ENCODE measurements at places on chromosomes 3 and 15.

DNA sequence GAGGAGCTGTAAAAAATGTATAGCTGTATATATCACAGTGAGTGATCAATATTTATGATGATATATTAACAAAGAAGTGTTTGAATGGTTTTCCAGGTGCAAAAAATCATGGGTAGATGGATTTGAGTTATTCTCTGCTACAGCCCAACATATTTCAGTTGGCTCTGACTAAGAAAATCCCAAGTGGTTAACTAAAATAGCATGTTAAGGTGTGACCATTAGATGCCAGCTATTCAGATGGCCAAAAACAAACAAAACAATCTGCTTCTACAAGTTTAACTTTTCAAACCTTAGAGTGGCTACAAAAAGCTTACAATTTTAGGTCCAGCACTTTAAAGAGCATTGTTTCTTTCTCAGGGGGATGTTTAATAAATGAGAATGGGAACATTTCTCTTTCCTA, 67.5 kb downstream of the SEMA6D start:
- DNase-seq, result no peak

DNA sequence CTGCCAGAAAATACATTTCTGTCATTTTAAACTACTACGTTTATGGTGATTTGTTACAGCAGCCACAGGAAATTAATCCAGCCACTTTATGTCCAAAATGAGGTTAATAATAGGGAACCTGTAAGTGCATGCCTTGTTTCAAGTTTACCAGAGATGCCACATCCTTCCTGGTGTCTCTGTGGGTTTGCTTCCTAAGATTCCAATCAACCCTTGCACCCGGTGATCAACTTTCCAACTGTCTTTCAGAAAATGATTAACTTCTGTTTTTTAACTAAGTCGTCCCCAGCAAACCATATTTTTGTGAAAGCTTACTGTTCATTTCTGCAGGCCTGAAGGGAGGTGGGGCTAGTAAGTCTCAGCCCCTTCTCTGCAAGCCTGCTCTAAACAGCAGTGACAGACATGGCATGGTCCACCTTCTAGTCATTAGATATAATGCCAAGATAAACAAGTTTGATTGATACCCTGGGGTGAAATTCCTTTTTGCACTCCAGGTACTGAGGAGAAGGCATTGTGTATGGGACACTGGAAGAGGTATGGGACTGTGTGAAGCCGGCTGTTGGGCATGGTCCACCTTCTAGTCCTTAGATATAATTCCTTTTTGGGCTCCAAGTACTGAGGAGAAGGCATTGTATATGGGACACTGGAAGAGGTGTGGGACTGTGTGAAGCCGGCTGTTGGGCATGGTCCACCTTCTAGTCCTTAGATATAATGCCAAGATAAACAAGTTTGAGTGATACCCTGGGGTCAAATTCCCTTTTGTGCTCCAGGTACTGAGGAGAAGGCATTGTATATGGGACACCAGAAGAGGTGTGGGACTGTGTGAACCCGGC, 11.1 kb upstream of the TMC3 start:
- no peak for DNase-seq

DNA sequence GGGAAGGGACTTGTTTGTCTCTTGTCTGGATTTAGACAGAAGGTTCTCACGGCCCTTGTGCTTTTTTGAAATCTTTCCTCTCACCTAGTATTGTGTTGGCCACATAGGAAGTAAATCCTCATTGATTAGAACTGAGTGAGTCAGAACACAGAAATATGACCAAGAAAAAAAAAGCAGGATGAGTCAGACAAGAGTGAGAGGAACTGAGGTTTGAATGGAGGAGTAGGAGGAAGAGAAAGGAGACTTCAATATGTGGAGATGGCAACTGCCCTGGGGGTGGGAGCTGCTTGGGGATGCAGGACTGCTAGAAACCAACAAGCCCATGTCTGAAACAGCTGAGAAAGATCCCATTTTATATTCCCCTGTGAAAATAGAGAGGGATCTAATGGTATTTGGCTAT, 194.1 kb upstream of the ZBTB20 start:
- DNase-seq, result peak; percentile 38

DNA sequence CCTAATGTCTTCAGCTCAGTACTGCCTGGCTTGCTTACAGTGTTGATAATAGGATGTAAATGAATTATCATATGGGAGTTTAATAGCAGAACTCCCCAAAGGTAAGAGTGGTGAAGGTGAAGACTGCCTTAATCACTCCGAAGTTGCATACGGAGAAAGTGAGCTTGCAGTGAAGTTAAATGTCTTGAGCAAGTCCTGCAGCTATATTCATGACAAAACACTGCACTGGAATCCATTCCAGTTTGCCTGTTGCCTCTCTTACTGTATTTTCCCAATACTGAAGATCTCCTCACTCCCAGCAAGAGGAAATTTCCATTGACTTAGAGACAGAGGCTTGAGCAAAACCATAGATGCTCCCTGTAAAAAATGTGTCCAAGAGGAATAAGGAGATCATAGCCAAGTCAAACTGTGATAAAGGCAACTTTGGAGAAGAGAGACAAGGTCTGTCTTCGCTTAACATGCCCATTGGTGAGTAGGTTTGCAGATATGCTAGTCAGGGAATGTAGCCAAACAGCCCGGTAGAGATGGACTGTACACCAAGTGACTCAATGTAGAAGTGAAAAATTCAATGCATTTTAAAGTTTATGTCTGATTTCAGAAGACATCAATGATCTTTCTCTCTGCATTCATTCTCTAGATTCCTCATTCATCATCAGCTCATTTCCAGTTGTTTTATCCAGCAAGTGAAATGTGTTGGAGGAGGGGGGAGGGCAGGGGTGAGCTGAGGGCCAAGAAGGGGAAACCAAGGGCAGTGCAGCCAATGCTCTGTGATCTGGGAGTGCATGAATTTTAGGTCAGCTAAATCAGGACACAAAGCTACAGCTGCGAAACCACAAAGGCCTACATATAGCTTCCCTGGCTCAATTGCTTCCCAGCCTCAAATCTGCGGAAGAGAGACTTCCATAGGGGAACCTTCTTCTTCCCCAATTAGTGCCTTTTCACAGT, 667.1 kb upstream of the NR2F2 start:
- no peak for DNase-seq

DNA sequence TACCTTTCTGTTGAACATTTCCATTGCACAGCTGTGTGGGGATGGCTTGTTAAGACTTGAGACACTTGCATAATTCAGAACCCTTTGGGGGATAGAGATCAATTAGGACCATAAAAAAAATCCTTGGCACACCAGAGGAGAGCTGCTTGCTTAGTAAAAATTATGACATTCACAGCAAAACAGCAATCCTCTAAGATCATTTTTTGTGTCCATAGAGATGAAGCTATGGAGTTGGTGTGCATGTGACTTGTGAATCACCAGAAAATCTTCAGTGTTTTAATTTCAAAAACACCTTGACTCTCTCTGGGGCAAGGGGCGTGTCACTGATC, 7.7 kb downstream of the COL8A1 start:
- no peak for DNase-seq

GRCh38 chr3:42177068-42177800, 86.1 kb downstream of the TRAK1 start:
- no peak for DNase-seq

DNA sequence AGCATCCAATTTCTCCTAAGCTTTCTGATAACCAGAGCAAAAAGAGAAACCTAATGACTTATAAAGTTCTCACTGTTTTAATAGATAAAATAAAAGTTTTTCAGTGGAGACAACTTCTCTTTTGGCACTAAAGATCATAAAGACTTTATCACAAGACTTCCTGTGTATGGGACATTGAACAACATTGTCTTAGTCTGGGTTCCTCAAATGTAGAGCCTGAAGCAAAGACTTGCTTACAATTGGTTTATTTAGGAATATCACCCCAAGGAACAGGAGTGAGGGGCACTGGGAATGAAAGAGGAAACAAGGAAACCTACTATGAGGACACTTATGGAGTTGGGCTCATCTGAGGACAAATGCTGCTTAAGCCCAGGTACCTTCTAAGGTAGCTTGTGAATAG, 127.4 kb downstream of the B3GALNT1 start:
- DNase-seq, result no peak

DNA sequence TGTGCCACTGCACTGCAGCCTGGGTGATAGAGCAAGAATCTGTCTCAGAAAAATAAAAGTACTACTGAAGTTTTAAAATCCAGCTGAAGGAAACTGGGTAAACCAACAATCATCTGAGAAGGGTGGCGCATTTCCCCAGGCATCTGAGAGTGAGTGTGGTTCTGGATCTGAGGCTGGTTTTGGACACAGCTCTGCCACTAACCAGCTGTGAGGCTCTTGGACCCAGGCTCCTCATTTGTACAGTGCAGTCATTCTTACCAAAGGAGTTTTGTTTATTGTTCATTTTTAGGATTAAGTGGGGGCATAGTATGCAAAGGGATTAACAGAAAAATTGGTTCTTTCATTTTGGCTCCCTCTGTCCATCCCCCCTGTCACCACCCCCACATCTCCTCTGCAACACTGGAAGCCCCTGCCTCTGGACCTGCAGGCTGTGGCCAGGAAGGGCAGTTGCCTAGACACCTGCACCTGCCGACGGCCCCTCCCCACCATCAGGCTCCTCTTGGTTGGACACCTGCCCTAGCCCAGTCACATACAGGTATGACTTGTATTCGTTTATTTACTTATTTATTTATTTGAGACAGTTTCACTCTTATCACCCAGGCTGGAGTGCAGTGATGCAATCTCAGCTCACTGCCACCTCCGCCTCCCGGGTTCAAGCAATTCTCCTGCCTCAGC, 8.8 kb downstream of the NUP210 start:
- DNase-seq, result no peak

GRCh38 chr3:163368168-163368567, 1710.1 kb downstream of the SI start:
- DNase-seq, result no peak

- no peak for DNase-seq
These were observed 173.6 kb upstream of the SMAD3 start for GRCh38 chr15:66891776-66892175.

GRCh38 chr15:91408476-91409076, 308.5 kb downstream of the SV2B start:
- DNase-seq, result peak; percentile 34

- DNase-seq, result no peak
These were observed at the start of gene GATA2 for GRCh38 chr3:128492671-128493569. Gene GATA2, minus strand, starts transcription at chr3:128493201. Its CDS starts 6,170 bp downstream, at chr3:128487031.

DNA sequence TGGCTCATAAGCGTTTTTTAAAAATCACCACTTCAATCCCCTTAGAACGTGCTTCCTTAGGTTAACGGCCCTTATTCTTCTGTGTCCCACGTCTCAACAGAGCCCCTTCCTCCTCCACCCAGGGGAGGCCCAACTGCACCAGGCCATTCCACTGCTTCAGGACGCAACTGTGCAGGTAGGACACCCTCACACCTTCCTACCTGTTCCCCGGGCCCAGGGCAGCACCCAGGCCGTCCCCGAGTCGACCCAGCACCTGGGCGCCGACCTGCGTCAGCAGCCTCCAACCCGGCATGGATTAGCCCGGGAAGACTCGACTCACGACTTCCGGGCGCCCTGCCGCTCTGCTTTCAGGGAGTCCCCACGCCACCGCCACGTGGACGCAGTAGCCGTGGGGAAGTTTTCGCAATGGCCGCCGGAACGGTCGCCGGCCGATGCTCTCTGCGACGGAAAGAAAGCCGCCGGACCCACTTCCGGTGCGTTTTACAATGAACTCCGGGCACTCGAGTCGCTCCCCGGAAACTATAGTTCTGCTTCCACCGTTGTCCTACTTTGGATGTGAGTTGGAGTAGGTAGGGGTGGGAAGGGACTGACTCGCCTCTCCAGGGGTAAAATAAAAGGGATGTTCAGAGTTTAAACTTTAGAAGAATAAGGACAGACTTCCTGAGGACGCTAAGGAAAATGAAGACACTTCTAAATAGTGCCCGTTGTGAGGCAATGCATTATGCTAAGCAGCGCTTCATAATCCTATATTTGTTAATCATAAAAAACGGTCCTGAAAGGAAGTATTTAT, at the start of gene MRPL3:
Gene MRPL3, minus strand, starts transcription at position 442 of the 790 bp plus-strand sequence. Its CDS starts 150 bp downstream, at position 292.
- DNase-seq, result peak; percentile 86

DNA sequence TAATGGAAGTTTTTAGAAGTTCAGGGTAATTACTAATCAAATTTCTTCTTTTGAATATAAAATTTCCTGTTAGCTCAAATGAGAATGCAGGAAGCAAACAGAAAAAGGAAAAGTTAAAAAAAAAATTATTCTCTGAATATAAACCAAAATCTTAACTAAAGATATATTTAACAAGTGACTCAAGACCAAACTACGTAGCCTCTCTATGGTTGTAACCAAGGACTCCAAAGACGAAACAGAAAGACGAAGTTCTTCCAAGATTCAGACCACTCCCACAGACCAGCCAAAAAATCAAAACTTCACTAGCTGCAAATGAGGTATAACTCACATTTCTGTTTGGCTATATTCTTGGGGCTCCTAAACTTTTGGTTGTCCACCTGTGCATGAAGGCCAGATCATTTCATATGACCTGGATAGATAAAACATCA, 846.5 kb upstream of the ALCAM start:
- DNase-seq, result no peak

Data from ACHN (cell line).